ENCODE measurements at places on chromosomes 3 and 15. TPM values are rescaled to one million over a fixed set of nuclear protein-coding genes. Genes with fewer than 3 reads are reported as not detected.

DNA sequence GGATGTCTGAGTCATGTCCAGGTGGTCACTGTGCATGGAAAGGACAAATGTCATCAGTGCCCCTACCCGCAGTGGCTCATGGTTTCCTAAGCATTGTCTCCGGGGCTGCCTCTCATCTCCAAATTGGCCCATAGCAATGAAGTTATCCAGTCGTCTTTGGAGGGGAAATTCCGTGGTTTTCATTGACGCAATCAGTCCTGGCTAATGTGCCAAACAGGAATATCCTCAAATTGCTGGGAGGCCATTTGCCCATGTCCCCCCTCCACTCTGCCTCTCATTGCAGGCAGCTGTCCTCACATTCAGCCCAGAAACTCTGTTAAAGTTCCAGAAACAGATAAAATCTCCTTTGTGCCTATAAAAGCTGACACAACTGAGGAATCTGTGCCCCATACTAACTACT is 81.6 kb downstream of the MCTP2 start:
- no peak for DNase-seq

DNA sequence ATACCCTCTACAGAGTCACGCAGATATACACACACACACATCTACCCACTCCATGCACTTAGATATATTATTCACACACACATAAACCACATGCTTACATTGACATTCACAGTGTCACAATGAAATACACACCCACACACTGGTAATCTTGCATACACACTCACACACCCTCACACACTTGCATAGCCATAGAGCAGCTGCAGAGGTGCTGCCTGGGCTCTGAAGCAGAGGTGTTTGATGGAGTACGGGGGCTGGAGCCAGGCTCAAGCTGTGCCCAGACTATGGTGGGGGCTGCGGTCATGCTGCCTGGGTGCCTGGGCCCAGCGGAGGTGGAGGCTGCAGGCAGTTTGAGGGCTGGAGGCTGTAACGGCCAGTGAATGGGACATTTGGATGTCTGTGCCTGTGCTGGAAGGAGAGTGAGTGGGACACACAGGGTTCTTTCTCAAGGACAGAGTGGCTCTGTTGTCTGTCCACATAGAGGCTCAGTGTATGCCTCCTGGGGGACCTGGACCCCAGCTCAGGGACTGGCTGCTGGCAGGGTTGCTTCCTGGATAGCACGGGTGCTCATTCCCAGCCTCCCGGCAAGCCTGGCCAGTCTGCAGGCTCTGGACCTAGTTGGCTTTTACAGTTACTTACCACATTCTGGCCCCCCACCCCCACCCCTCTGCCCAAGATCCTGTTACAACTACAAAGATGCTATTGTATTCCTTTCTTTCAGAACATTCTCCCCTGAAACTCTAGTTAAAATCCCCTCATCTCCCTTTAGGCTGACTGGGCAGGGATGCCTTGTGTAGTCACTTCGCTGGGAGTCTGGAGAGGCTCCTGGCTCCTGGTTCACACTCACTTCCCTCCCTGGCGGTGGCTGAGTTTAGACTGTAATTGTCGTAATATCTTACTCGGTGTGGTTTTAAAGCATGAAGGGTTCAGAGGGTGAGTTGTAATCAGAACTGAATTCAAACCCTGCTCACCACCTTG is 12.5 kb downstream of the GASK1A start:
- DNase-seq = no peak

DNA sequence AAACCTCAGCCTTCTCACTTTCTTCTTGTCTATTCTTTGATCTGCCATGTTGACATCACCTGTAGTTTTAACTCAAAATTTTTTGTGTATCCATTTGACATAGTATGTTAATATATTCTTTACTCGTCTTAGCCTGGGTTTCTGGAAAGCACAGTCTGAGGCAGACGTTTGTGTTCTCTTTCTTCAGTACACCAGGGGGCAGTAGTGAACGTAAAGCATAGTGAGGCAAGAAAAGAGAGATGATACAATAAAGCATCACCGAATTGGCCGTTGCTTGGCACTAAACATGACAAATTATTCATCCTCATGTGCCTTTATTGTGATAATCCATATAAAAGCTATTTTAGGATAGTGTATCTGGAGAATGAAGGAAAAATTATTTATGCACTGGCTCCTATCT is 141.0 kb upstream of the MYRIP start:
- DNase-seq = no peak

The BCHE gene
- not detected for total RNA-seq

DNA sequence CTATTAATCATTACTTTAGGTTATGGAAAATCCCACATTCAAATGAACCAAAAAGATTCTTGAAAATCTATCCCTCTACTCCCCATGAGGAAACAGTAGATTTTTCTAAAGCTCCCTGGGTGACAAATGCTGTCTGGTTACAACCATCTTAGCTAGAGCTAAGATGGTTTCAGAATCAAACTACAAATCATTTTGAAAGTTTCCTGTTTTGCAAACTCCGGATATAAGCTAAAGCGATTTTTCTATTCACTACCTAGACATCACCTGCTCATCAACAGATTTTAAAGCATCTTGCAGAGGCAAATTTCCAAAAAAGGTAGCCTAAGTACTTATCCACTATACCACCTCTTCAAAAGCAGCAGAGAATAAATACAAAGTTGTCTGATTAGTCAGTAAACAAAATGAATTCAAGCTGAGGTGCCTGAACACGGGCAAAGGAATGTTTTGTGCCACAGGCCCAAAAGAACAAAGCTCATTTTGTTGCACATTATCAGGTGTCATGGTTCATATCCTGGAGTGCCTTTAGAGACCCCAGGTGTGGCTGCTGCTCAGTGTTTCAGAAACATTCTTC is 204.9 kb downstream of the TNIK start:
- no peak for DNase-seq

Measured in activated T-helper 1 cell treated with anti-CD3 and anti-CD28 coated beads, Interleukin-12 subunit alpha, Interleukin-12 subunit beta, Interleukin-2, Interleukin-4 antibody, amounts not matched to agents 30 ng/mL and 10 ng/mL and 1 ng/mL, durations not matched to agents 14 hours and 24 hours and 36 hours (primary cell).